ENCODE measurements at places on chromosomes 11 and 22.

DNA sequence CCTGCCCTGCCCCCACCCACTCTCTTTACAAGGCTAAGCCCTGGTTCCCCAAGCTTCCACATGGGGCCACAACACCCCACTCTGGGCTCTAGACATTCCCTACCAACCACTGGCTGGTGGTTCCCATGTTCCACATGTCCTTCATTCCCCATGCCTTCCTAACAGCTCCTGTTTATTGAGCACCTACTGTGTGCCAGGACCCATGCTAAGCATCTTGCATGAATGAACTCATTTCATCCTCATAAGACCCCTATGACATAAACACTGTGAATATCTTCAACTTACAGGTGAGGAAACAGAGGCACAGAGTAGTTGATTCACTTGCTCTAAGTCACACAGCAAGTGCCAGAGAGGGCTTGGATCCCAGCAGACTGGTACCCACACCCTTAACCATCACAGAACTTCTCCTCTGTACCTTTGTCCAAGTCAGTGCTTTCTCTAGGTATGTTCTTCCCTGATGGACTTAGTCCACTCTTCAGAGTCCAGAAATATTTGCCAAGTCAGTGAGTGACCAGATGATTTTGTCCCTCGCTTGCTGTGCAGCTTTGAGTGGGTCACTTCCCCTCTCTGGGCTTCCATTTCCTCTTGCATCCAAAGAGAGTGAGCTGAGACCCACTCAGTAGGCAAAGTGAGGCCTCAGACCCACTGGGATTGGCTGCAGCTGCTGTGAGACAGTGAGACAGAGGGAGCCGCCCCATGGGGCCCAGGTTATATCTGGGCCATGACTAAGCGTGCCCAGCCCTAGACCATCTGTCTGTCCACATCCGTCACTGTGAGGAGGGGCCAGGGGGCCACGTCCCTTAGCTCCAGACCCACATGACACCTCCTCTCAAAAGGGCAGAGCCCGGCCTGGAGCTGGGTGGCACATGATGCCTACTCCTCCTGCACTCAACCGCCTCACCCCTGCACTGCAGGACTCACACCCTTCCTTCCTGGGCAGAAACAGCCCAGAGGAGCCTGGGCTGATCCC is 132.4 kb downstream of the MN1 start:
- no peak for DNase-seq

DNA sequence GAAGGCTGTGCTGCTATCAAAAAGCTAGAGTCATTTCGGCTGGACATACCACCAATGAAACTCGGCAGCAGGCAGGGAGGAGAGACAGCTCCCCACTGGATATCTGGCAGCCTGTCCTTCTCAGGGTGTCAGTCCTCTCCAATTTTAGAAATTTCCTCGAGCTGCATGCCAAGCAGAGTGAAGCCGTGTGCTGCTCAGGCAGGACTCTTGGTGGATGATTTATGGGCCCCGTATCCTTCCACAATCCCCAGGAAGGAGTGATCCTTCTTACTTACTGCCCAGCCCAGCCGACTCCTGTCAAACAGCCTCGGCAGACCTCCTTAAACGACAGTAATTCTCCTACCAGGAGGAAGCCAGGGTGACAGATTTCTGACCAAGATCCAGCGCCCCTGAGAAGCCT is 410.4 kb downstream of the TENM4 start:
- no peak for DNase-seq

DNA sequence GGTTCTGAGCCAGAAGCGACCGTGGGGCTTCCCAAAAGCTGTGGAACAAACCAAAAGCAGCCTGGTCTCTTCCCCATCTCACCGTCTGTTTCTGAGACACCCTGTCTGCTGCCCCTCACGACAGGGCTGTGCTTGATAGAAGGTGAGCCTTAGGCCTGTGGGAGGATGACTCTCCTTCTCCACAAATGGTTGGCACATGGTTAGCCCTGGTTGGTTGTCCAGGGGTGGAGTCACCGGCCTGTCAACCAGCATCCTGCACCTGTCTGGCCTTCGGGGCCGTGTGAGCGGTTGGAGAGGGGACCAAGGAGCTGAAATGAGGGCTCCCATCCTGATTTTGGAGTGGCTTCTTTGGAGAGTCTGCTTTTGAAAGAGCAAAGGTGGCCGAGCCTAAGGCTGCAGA is 135.3 kb downstream of the PKNOX2 start:
- no peak for DNase-seq

DNA sequence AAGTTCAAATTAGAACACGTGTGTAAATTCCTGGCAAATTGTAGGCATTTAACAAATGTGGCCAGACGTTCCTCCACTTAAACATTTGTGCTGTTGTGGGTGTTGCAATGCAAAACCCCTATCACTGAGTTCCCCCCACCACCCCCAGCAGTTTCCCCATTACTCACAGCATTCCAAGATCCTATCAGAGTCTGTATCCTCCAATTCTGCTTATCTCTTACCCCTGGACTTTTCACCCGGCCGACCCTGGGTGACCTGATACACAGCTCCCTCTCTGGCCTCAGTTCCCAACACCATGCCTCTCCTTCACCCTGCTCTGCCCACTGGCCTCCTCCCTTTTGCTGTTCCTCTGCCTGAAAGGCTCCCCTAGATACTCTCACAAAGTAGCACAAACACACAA is 31.4 kb upstream of the AQP11 start:
- DNase-seq: no peak

DNA sequence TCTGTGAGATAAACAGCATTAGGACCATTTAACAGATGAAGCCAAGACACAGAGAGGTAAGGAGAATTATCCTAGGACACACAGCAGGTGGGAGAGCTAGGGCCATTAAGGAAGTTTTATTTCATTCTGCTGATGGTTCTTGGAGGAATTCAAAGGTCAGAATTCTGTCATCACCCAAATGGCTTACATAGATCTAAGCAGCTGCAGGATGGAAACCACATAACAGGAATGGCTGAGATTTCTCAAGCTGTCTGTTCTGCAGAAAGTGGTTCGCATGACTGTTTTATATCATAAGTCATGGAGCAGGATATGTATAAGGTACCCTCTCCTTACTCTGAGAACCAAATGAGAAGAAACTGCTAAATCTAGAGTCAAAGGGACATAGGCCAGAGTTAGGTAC is 163.2 kb upstream of the NARS2 start:
- DNase-seq: no peak

DNA sequence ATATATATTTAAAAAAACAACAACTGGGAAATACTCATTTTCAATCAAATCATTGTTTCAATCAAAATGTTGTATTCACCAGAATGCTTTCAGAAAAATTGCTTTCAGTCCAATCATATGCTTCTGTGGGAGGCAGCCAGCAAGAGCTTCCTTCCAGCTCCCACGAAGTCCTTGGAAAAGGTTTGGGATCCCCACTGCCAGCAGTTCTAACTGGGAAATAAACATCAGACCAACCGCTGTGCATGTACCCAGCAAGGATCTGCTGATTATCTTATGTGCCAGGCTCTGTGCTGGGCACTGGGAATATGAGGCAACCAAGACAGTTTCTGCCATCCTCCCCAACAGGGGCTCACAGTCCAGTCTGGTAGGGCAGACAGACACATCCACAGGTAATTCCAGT is 10.8 kb downstream of the RPS13 start:
- no peak for DNase-seq

- DNase-seq: no peak
Measured at GRCh38 chr11:17314232-17314547, 37.4 kb upstream of the NCR3LG1 start.

DNA sequence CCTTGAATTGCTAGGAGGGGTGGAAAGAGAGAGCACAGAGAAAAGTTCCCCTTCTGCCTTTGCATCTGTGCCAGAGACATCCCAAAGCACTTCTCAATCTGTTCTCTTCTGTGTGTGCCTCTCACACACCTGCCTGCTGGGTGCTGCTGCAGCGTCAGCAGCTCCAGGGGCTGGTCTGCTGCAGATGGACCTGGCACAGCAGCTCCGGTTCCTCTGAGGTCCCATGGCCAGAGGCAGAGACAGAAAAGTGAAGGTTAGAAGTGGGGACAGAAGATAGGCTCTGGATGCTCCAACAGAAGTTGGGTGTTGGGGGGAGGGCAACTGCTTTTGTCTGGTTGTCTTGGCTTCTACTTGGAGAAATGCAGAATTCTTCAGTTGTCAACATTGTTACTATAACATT is 48.9 kb upstream of the KIRREL3 start:
- no peak for DNase-seq

DNA sequence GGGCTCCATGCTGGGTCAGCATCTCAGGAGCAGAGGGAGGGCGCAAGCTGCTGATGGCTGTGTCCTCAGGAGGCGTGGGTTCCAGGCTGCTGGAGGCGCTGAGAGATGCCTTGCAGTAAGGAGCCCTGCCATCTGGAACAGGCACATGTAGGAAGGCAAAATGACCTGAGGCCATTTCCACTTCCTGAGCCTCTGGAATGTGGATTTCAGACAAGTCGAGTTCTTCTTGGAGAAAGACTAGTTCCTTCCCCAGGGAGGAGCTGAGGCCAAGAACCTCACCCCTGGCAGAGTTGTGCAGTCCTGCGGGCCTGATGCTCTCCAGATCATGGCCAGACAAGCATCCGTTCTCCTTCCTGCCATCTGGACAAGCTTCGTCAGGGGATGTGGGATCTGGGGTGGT is 19.3 kb downstream of the HPS4 start:
- no peak for DNase-seq

- no peak for DNase-seq
Measured at GRCh38 chr11:72009156-72009555, 10.4 kb downstream of the IL18BP start.

- DNase-seq: no peak
Measured at GRCh38 chr22:46863794-46864193, 101.3 kb downstream of the TBC1D22A start.

- DNase-seq: no peak
Measured at GRCh38 chr11:4682623-4683419, 14.8 kb downstream of the OR51E2 start.

DNA sequence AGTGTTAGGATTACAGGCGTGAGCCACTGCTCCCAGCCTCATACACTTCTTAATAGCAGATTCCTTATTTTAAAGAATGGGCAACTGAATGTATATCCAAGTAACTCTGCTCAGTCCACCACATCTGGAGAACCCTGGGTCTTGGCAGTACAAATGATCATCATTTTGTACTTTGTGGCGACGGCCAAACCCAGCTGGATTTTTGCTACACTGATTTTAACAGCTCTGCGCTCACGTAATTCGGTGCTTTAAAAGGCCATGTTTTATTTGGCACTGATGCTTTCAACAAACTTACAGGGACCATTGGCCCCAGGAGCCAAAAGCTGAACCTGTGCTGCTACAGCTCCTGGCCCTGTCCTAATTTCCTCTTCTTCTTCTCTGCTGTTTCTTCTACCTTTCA is 60.8 kb upstream of the PDE3B start:
- DNase-seq: no peak

DNA sequence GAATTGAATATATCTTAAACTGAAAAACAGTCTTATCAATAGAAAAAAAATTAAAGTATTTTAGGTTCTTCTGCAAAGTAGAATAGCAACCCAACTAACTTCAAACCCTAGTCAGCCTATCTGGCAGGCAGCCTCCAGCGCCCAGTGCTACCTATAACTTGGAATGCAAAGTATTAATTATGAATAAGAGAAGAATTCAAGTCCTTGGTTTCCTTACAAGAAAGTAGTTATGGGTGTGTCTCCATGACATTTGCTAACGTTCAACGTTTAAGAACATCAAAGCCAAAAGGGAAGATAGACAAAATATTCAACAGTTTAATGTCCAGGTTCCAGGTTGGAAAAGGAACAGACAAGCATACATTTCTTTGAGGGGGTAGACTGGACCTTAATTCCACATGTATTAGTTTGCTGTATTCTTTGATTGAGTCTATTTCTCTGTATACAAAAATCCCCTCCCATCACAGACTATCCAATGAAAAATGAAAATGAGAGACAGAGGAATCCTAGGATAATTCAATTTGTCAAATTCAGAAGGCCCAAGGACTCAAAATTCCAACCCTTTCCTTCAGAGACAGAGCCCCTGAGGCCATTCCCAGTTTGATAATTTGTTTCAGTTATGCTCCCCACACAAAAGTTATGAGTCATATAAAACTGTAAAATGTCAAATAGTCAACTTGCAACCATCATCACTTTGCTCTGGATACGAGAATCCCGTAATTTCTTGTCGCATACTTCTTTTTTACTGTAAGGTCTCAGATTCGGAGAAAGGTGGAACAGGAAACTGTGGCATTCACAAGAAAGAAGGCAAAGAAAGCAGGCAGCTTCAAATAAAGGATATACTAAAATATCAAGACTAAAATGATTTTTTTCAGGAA is 83.7 kb upstream of the CHRM4 start:
- no peak for DNase-seq

GRCh38 chr22:35882211-35883030 is 146.2 kb downstream of the RBFOX2 start:
- DNase-seq: no peak

DNA sequence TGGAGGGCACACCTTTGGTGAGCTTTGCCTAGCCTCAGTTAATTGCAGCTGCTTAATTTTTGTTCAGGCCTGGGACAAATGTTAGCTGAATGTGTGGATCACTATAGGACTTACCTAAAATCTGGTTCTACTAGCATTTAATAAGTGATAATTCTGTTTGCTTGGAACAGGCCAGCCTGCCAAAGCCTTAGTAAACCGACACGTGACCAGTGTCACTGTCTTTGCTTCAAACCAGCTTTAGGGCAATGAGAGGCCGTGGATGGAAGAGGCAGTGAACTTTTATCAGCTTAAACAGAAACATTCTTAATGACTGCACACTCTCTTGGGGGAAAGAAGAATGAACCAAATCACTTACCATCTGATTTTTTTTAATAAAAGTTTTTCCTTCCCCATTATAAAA is 10.8 kb downstream of the PARVA start:
- no peak for DNase-seq

- DNase-seq: no peak
Measured at GRCh38 chr11:7611411-7611810, 61.9 kb downstream of the CYB5R2 start.

DNA sequence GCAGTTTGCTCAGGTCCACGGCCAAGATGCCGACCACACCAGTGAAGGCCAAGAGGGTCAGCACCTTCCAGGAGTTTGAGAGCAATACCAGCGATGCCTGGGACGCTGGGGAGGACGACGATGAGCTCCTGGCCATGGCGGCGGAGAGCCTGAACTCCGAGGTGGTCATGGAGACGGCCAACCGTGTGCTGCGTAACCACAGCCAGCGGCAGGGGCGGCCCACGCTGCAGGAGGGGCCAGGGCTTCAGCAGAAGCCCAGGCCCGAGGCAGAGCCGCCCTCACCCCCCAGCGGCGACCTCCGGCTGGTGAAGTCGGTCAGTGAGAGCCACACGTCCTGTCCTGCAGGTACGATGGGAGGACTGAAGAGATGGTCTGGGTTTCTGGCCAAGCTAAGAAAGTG is 31.0 kb downstream of the TBC1D22A start:
- no peak for DNase-seq

- no peak for DNase-seq
Measured at GRCh38 chr11:75565221-75565814, 3.3 kb downstream of the SERPINH1 start.

Measured in activated naive CD4-positive, alpha-beta T cell treated with anti-CD3 and anti-CD28 coated beads, Interleukin-2, amount 10 ng/mL, durations not matched to agents 7 days and 5 days (primary cell).